ENCODE measurements at places on chromosomes 2 and 18.
A peak's percentile ranks its signal among the peaks of the same experiment; 100 is the strongest.

GRCh38 chr2:2825516-2826208 is 494.6 kb upstream of the MYT1L start:
- no peak for DNase-seq

DNA sequence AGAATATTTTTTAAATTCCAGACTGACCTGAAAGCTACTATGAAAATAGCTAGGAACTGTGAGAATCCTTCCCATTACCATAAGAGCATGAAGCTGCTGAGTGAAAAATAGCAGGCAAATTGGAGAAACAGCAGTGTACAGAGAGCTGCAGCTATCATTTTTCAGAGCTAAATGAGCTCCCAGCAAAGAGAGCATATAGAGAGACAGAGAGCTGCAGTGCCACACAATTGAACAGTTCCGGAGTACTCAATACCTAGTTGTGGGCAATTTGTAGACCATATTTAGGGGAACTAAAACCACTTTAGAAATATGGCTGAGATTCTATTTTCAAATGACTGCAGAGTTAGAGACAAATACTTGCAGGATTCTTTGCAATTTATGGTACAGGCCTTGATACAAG is 645.3 kb downstream of the STK39 start:
- DNase-seq: no peak

- DNase-seq: no peak
These were observed 641.6 kb downstream of the SUCLG1 start for GRCh38 chr2:83817511-83817910.

DNA sequence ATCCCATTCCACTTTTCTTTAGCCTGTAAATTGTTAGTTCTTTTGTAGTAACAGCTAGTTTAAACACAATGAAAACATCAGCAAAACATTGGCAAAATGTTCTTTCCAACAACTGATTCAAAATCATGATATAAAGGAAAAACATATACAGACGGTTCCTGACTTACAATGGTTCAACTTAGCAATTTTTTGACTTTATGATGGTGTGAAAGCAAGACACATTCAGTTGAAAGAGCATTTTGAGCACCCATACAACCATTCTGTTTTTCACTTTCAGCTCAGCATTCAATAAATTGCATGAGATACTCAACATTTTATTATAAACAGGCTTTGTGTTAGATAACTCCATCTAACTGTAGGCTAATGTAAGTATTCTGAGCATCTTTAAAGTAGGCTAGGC is 185.1 kb downstream of the NOL4 start:
- DNase-seq: no peak

GRCh38 chr18:67845035-67845434 is 328.5 kb upstream of the DSEL start:
- DNase-seq: no peak

DNA sequence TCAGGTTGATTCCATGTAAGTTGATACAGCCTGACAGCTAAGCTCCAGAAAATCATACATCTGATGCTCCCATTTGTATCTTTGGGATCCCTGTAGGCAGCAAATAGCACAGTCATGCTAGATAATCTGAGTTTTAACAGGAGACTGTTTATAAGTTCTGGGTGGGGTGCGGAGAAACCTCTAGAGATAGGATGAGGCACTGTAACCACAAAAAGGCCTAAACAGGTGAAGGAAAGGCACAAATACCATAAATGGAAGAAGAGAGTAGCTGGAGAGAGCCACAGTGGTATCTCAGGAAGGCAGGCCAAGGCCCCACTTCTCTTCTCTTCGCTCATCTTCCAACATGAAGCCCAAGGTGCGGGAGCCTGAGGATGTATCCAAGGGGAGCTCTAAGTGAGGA is 18.1 kb upstream of the B4GALT6 start:
- no peak for DNase-seq

GRCh38 chr2:27697660-27698059 is 34.0 kb downstream of the SLC4A1AP start:
- DNase-seq: no peak

- no peak for DNase-seq
These were observed 104.2 kb downstream of the SPTBN1 start for GRCh38 chr2:54560146-54560881.

DNA sequence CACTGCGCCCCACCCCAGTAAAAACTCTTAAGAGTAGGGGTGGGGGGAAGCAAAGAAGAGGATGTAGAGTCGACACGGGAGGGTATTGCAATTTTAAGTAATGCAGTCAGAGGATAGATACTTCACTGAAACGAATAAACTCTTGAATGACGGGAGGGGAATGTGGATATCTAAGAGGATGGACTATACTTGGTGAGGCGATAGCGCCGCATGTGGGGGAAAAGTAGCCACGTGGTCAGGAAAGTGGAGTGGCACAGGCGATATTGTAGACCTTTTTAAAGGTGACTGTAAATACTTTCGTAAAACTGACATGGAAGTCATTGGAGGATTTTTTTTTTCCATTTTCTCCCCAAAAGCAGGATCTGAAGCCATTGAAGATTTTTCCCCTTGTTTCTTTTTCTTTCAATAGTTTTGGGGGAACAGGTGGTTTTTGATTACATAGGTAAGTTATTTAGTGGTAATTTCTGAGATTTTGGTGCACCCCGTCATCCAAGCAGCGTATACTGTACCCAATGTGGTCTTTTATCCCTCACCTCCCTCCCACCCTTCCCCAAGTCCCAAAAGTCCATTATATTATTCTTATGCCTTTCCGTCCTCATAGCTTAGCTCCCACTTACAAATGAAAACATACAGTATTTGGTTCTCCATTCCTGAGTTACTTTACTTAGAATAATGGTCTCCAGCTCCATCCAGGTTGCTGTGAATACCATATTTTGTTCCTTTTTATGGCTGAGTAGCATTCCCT is 13.8 kb downstream of the CLK1 start:
- no peak for DNase-seq

GRCh38 chr2:18860179-18860578 is 270.8 kb upstream of the NT5C1B start:
- no peak for DNase-seq

GRCh38 chr2:58930537-58930936 is 689.4 kb upstream of the FANCL start:
- DNase-seq: no peak

DNA sequence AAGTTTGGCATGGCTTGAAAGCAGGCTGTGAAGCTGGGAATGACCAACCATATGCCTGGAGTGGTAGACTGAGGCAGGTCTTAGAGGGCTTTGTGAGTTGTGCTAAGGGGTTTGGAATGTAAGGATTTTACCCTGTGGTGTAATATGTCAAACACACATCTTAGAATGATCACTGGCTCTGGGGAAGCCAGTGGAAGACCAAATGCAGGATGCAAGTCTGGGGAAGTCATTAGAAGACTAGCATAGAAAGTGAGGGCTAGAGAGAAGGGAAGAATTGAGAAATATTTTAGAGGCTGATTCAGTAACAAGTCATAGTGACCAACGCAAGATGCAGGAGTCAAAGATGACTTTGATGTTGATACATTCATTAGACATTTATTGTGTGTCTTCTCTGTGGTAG is 3.5 kb upstream of the FHOD3 start:
- no peak for DNase-seq

GRCh38 chr2:29443627-29444026 is 328.4 kb downstream of the CLIP4 start:
- DNase-seq: no peak

DNA sequence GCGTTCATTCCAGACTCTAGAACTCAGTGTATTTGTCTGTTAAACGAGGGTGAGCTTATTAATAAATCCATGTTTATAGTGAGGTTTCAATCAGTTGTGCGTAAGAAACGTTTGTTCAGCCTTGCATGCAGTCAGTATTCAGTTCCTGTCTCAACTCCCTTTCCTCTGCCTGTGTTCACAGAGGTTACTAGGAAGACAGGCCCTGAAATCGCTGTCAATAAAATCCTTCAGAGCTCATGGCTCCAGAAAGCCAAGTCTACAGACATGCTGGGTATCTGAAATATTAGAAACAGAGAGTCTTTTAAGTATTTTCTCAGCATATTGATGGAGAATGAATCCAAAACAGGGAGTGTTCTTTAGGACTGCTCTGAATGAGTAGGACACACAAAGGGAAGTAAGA is 75.4 kb downstream of the KLF7 start:
- DNase-seq: no peak

DNA sequence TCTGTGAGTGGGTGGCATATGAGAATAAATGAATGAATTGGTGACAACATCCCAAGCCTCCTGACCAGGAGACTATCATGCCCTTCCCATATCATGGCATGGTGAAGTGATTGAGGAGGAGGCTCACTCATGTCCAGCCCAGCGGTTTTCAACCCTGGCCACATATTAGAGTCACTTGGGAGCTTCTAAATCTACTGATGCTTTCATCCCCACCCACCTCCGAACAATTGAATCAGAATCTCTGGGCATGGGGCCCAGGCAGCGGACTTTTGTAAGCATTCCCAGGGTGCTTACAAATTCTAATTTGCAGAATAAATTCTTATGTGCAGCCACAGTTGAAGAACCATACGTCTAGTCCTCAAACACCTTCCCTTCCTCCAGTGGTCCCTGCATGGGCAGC is 81.7 kb upstream of the SEC11C start:
- DNase-seq: no peak

- DNase-seq: no peak
These were observed 85.3 kb upstream of the GALNT5 start for GRCh38 chr2:157172239-157172638.

DNA sequence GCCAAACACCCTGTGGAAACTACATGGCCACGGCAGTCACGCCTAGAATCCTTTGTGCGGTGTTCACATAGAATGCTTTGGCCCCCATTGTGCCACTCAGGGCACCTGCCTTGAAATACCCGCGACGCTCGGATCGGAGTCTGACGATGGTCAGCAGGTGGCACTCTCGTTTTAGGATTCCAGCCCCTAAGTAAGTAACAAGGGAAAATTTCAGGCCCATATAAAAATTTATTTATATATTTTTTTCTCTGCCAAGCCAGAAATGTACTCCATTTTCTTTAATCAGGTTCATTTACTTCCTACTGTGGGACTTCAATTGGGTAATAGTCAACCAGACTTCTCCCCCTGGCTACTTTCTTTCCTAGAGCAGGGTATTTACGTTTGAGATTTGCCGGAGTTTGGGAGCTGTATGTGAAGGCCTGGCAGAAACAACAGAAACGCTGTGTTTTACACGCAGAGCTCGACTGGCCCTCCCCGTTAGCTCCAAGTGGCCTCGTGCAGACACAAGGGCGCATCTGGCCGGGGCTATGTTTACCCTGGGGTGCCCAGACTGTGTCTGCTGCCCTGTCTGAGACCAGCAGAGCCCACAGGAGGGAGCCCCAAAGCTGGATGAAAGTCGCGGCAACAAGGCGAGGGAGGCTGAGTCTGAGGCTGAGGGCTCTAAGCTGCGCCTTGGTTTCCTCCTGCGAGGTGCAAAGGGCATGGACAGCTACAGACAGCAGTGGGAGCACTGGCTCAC is 41.6 kb downstream of the LRRC30 start:
- no peak for DNase-seq

DNA sequence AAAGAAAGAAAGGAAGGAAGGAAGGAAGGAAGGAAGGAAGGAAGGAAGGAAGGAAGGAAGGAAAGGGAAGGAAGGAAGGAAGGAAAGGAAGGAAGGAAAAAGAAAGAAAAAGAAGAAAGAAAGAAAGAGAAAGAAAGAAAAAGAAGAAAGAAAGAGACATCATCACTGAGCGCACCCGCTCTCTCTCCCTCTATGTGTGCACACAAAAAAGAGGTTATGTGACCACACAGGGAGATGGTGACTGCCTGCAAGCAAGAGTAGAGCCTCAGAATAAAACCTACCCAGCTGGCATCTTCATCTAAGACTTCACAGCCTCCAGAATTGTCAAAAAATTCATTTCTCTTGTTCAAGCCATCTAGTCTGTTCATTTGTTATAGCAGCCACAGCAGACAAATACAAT is 1307.4 kb upstream of the ACVR2A start:
- DNase-seq: no peak

GRCh38 chr18:47968006-47968676 is 37.7 kb upstream of the SMAD2 start:
- DNase-seq: no peak

- DNase-seq: peak; percentile 36
These were observed 91.7 kb downstream of the KLF7 start for GRCh38 chr2:207073801-207074678.

- no peak for DNase-seq
These were observed 17.5 kb downstream of the ASB1 start for GRCh38 chr2:238444242-238444641.

DNA sequence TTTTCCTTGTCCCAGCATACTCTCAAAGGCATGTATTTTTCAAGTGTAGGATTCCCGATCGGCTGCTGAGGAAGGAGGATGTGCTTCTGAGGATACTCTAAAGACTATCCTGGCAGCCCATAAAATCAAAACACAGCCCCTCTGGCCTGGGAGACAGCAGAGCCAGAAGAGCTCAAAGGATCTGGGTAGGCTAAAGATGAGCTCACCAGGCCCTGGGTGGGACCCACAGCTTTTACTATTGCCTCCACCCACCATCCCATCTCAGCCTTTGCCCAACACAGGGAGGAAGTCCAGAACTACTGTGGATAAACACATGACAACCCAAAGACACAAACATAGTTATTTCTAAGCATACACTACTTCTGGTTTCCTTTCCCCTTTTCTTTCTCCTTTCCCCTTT is 79.1 kb upstream of the ZFP36L2 start:
- DNase-seq: no peak

GRCh38 chr2:161613161-161613560 is 11.1 kb upstream of the SLC4A10 start:
- DNase-seq: no peak

DNA sequence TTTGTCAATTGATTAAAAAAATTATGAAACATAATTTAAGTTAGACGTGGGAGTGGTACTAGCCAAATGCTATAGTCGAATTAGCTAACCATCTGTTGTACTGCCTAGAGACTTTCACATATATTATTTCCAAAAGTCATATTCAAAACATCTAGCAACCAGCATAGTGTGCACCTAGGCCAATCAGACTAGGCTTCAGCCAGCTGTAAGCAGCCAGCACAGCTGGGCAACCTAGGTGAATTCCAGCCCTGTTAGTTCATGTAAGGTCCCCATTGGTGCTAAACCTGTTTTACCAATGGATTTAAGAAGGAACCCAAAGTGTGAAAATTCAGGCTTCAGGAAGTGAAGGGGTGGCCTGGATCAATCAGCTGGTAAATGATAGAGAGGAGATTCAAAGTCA is 144.3 kb downstream of the BCL2 start:
- no peak for DNase-seq

DNA sequence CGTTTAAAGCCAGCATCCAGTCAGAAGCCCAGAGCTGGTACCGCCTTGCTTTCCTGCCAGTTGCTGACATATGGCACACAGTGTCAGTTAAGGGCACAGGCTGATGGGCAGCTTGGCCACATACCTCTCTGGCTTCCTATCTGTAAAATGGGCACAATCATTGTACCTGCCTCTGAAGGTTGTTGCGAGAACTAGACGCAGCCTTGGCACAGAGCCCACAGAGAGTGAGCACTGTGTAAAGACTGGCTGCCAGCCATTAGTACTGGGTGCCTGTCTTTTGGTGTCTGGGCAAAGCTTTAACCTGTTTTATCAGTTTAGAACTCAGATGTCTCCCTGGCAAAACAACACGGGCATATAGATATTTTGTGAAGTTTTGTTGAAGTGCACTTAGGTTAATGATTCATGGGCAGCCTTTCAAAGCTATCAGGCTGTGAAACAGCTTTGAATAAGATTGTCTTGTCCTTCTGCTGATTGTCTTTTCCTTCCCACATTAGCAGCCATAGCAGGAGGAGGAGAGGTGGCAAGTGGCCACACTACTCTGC is 269.5 kb downstream of the NEDD4L start:
- DNase-seq: no peak

GRCh38 chr2:205805136-205805535 is 122.8 kb downstream of the NRP2 start:
- no peak for DNase-seq

Measured in stimulated activated CD4-positive, alpha-beta T cell treated with anti-CD3 and anti-CD28 coated beads, Interleukin-1b, Interleukin-23, amount 100 ng/mL, for 48 hours (primary cell).